Smooth muscle cell of the umbilical artery (primary cell): ENCODE measurements at places on chromosomes 6 and 20. TPM values are rescaled to one million over a fixed set of nuclear protein-coding genes. Genes with fewer than 3 reads are reported as not detected.

Gene ME1
- total RNA-seq, result 43.7 and 48.9 TPM in 2 replicates

Gene KCNQ5
- total RNA-seq, result 5.0 and 15.4 TPM in 2 replicates

Gene GSTA2
- not detected in 2 replicates for total RNA-seq

Gene PACRG
- not detected in 2 replicates for total RNA-seq

Gene DDR1
- total RNA-seq, result 30.9 and 56.6 TPM in 2 replicates

Gene OLIG3
- not detected in 2 replicates for total RNA-seq

Gene TSPO2
- total RNA-seq, result not detected in 2 replicates

Gene IRF4
- not detected in 2 replicates for total RNA-seq

Gene ISM1
- total RNA-seq, result 0.05 TPM in 1 of 2 replicates, not detected in the other

Gene C20orf202
- total RNA-seq, result not detected in 2 replicates

Gene OR12D3
- total RNA-seq, result not detected in 2 replicates

Gene NOTCH4
- total RNA-seq, result 0.42 and 1.5 TPM in 2 replicates

Gene SEL1L2
- total RNA-seq, result 0.89 TPM in 1 of 2 replicates, not detected in the other
